ENCODE measurements at places on chromosomes 7 and 10.

- no peak for DNase-seq
Observed at GRCh38 chr10:69364232-69364940, 52.3 kb downstream of the TACR2 start.

DNA sequence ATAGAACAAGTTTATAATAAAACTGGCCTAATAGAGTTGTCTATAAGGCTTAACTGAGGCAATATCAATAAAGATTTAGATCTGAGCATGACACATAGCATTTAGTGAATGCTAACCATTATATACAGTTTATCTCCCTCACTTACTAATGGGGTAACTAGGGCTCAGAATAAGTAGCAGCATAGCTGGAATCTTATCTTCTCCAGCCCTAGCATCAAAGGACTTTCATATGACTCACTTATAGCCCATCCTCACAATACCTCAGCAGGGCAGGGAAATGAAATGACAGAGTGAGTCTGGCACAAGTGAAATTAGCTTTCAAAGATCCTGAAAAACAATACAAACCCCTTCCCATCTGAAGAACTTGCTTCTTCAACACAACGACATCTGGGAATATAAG, 362.9 kb downstream of the KIF20B start:
- DNase-seq, result no peak

DNA sequence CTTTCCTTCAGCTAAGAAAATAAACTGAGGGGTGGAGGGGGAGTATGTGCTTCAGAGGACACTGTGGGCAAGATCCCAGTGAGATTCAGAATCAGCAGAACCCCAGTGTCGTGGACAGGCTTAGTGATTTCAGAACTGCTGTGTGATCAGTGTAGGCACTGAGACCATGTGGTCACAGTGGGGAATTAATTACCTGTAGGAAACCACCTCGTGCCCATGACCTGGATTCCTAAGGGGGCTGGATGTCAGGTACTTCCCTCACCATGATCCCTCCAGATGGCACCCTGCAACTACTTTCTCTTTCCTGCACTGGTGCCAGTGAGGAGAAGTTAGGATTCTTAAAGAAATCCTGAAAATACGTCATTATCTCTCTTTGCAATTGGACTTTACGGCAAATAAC, 64.4 kb downstream of the HBP1 start:
- DNase-seq, result no peak

DNA sequence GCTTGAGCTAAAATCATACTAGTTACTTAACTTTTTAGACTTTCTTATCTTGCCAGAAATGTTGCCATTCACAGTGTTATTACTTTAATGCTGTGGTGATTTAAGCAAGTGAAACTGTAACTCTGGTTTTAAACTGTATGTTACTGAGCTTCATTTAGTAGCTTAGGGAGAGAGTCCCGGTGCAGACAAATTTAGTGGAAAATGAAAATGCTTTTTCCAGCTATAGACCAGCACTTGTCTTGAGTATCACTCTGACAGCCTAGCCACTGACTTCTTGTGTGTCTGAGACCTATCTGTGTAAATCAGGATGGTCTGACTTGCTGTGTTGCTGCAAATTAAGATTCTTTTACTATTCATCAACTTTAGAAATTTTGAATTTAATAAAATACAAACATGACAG, 200.8 kb downstream of the CACNB2 start:
- DNase-seq, result no peak

GRCh38 chr7:118747473-118747872, 523.0 kb downstream of the ANKRD7 start:
- DNase-seq, result no peak

GRCh38 chr7:157425137-157425731, 88.4 kb downstream of the DNAJB6 start:
- DNase-seq, result no peak

DNA sequence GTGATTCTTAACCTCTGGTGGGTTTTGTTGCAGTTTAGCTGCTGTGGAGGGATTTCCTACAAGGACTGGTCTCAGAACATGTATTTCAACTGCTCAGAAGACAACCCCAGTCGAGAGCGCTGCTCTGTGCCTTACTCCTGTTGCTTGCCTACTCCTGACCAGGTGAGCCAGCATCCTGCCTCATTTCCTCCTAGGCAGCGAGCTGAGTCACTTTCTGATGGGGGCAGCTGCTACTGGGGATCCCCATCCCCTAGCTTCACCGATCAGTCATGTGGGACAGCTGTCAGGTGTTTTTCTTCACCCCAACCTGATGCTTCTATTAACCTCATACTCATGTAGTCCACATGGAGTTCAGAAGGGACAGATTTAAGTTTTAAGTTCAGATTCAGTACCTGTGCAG, 21.7 kb upstream of the SMO start:
- no peak for DNase-seq

- no peak for DNase-seq
Observed at GRCh38 chr7:19133886-19134285, 11.3 kb downstream of the FERD3L start.

GRCh38 chr10:107813451-107814162, 649.1 kb upstream of the SORCS1 start:
- DNase-seq, result no peak

DNA sequence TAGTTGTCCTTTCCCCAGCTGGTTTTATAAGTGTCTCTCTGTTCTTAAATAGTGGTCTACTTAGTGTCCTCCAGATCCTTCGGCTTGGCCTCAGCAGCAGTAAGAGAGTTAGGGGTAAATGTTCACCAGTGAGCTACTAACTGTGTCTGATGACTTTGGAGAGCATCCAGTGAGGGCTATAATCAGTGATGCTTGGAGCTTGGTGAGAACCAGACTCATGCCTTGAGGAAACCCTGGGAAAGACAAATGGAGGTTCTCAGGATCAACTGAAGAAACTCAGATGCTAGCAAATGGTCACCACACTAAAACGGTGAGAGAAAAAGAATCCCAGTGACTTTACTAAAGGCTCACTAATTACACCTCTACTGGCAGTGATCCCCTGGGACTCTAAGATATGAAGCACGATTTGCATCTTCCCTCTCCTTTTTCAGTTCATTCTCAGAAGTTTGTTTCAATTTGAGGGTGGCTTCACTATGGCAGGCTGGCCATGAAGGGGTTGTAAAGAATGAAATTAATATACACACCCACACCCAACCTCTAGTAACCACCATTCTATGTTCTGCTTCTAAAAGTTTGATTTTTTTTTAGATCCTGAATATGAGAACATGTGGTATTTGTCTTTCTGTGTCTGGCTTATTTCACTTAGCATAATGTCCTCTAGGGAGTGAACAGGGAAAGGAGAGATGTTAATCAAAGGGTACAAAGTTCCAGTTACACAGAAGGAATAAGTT, 177.9 kb downstream of the PDE1C start:
- DNase-seq, result no peak

DNA sequence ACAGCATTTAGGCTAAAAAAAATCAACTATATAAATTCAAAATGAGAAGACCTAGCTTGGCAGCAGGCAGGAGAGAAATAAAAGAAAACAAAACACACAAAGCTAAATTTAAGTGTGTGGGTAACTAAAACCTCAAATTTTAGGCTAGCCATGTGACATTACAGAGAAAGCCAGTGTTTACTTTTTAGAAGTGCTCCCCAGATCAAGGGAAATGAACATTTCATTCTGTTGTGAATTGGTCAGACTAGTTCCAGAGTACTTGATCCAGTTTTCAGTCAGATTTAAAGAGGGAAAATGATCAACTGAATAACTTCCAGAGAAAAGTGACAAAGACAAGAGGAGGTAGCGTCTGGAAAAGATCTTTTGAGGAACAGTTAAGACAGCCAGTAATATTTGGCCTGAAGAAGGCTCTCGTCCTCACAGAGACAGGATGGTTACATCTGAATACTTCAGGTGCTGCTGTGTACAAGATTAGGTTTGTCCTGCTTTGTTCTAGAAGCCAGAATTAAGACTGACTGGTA, 563.4 kb downstream of the KCNMA1 start:
- DNase-seq, result no peak
